ENCODE measurements at places on chromosomes 11 and 22. TPM values are rescaled to one million over a fixed set of nuclear protein-coding genes. Genes with fewer than 3 reads are reported as not detected.

Gene RTN4RL2
- 0.20 TPM for total RNA-seq

Gene NLRP14
- 0.39 TPM for total RNA-seq

Gene NXPE4
- not detected for total RNA-seq

Gene MDK
- 4.4 TPM for total RNA-seq

Gene MYOD1
- not detected for total RNA-seq

Gene GDPD4
- not detected for total RNA-seq

Gene NCAPH2
- total RNA-seq = 108 TPM

Gene MUC5AC
- total RNA-seq = not detected

Gene CARD18
- not detected for total RNA-seq

Gene LMF2
- 111 TPM for total RNA-seq

Gene SLC37A2
- 1.4 TPM for total RNA-seq

Gene RASGRP2
- total RNA-seq = 276 TPM

Gene NF2
- total RNA-seq = 63.9 TPM

Gene LGR4
- 0.11 TPM for total RNA-seq

Gene CLDN5
- 0.30 TPM for total RNA-seq

Gene SOX6
- total RNA-seq = not detected

Gene TEX54
- total RNA-seq = 0.77 TPM

Gene TP53I11
- 3.3 TPM for total RNA-seq

Gene TTC38
- 18.6 TPM for total RNA-seq

Gene MS4A8
- total RNA-seq = not detected

Gene SCUBE2
- total RNA-seq = 0.23 TPM

Measured in T-helper 2 cell treated with Interferon-gamma antibody and Interleukin-4, amounts not matched to agents 100 ng/mL and 5 ng/mL, for 36 hours (primary cell).